ENCODE measurements at places on chromosomes 2 and 18. TPM values are rescaled to one million over a fixed set of nuclear protein-coding genes. Genes with fewer than 3 reads are reported as not detected.

DNA sequence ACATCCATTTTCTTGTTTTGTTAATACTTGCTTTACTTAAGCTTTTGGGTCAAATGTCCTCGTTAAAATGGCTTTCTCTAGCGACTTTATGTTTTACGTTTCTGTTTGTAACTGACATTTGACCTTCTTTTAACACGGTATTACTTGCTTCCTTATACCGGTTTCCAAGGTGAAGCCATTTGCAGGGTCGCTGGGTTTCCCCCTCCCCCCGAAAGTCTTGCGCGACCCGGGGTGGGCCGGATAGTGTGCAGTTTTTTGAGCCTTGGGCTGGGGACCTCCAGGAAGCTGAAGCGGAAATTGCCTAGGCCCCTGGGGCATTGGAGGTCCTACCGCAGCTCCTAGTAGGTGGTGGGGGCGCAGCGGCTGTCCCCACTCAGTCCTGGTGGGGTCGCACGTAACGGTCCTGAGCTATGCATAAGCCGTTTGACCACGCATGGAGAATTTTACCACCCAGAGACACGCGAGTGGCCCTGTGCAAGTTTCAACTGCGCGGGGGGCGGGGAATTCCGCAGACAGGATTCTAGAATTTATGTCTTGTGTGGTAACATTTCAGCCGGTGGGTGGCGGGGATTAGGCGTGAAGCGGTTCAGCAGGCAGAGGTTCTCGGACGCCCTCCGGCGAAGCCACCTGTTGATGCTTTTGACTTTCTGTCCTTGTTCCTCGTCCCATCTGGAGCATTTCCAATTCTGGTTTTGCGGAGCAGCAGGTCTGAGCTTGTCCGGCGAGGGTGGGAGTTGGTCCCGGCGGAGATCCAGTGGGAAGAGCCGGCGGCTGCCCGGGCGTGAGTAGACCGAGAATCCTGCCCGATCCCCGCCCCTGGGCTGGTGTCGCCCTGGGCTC is 2.4 kb downstream of the CFLAR start:
- H3K27ac ChIP-seq: peak overlapping the region; percentile 96
- H3K27me3 ChIP-seq: no peaks in the 10 kb centered on the region
- no peaks in the 10 kb centered on the region for H3K36me3 ChIP-seq
- H3K4me3 ChIP-seq: peak overlapping the region; percentile 75
- H3K4me1 ChIP-seq: peaks cover 17% of the 10 kb centered on the region

- no peak overlapping the region for H3K27ac ChIP-seq
- no peaks in the 10 kb centered on the region for H3K36me3 ChIP-seq
- H3K4me3 ChIP-seq: no peak overlapping the region
These were observed 909.4 kb upstream of the GYPC start for GRCh38 chr2:125746321-125747164.

DNA sequence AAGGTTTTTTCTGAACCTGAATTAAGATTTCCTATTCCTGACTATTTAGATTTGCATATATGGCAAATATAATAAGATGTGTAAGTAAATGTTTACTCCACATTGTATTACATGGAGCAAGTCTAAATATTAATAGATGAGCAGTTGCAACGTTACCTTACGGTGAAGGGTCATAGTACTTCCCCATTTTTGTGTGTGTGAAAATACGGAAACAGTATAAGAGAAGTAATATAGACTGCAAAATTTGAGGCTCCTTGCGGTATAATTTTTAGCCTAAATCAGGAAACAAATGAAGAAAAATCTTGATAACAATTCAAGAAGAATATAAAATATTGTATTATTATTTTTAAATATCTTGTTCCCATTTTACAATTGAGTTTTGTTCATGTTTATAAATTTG is 434.2 kb downstream of the GRB14 start:
- no peaks in the 10 kb centered on the region for H3K36me3 ChIP-seq
- peaks cover 23% of the 10 kb centered on the region for H3K27me3 ChIP-seq
- DNase-seq: no peak

DNA sequence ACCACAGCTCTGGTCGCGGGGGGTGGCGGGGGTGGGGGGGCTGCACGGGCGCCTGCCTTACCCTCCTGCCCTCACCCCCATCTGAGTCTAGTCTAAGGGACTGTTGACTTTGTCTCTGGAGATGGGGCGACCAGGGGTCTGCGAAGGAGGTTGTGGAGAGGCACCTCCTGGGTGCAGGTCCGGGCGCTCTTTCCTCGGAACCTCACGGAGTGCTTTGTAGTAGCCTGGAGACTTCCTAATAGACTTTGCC is 141.3 kb downstream of the MEIS1 start:
- H3K27ac ChIP-seq: no peak overlapping the region
- peaks cover 17% of the 10 kb centered on the region for H3K4me1 ChIP-seq
- peaks cover 50% of the 10 kb centered on the region for H3K27me3 ChIP-seq
- DNase-seq: no peak
- no peaks in the 10 kb centered on the region for H3K36me3 ChIP-seq

GRCh38 chr18:58526425-58527284 is 102.2 kb downstream of the ALPK2 start:
- no peak for DNase-seq
- H3K4me1 ChIP-seq: no peaks in the 10 kb centered on the region
- H3K36me3 ChIP-seq: no peaks in the 10 kb centered on the region
- H3K27me3 ChIP-seq: no peaks in the 10 kb centered on the region
- H3K27ac ChIP-seq: no peak overlapping the region
- no peak overlapping the region for H3K4me3 ChIP-seq

DNA sequence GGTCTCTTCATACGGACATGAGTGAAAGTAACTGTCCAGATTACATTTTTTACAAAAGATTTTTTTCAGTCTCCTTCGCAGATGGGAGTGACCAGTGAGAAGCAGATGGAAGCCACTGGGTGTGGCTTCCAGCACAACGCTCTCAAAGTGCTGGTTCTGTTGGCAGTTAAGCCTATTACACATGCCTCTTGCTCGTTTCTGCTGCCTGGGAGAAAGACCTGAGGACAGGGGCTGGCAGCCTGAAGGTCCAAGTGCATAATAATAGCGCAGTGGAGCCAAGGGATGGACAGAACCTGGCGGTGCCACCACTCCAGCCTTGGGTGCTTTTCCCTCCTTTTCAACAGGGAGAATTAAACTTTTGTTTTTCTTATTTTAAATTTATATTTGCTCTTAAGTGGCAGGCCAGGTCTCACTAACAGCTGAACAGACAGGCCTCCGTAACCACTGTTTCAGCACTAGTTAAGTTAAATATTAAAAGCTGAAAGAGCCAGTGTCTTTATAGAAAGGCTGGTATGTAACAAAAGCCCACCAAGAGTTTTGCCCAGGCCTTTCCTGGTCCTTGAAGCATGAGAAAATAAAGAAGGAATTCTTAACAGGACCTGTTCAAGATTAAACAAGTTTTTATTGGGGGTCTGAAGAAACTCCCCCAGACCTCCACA is 1.2 kb upstream of the SKA1 start:
- no peaks in the 10 kb centered on the region for H3K27me3 ChIP-seq
- no peak overlapping the region for H3K4me3 ChIP-seq
- no peak overlapping the region for H3K27ac ChIP-seq
- DNase-seq: no peak
- peaks cover 18% of the 10 kb centered on the region for H3K4me1 ChIP-seq

DNA sequence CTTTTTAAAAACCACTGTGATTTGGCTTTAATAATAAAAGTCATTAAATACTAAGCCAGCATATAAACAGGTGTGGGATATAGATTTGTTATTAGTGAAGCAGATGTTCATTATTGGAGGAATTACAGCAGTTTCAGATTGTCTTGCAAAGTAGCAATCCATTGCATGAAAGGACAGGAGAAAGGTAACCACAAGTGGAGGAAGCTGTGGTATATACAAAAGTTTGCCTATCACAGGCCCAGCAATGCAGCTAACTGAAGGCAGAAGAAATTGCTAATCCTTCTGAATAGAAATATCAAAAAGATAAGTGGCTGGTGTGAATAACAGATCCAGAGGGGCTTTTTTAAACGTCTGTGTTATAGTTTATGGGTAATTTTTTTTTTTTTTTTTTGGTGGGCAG is 199.4 kb downstream of the ZNF385B start:
- H3K36me3 ChIP-seq: no peaks in the 10 kb centered on the region
- no peak for DNase-seq
- peaks cover 7% of the 10 kb centered on the region for H3K4me1 ChIP-seq
- H3K4me3 ChIP-seq: no peak overlapping the region
- no peaks in the 10 kb centered on the region for H3K27me3 ChIP-seq

- DNase-seq: no peak
- peaks cover 22% of the 10 kb centered on the region for H3K36me3 ChIP-seq
- no peak overlapping the region for H3K27ac ChIP-seq
- H3K4me1 ChIP-seq: no peaks in the 10 kb centered on the region
- H3K4me3 ChIP-seq: no peak overlapping the region
These were observed 62.5 kb downstream of the RPIA start for GRCh38 chr2:88753833-88754584.

- H3K4me1 ChIP-seq: peaks cover 10% of the 10 kb centered on the region
- no peak for DNase-seq
- H3K4me3 ChIP-seq: no peak overlapping the region
- H3K36me3 ChIP-seq: no peaks in the 10 kb centered on the region
- H3K27me3 ChIP-seq: no peaks in the 10 kb centered on the region
These were observed 48.7 kb downstream of the FMNL2 start for GRCh38 chr2:152383702-152384101.

The ACOXL gene
- total RNA-seq: 15.5 TPM

The SPAG16 gene
- 17.2 TPM for total RNA-seq

The PRKAG3 gene
- not detected for total RNA-seq

The TUBA4B gene
- not detected for total RNA-seq

The TXNDC2 gene
- 0.87 TPM for total RNA-seq

The LYG1 gene
- 0.58 TPM for total RNA-seq
